ENCODE measurements at places on chromosomes 3 and 15.

- no peak for DNase-seq
Measured at GRCh38 chr15:67003586-67003985, 61.8 kb upstream of the SMAD3 start.

DNA sequence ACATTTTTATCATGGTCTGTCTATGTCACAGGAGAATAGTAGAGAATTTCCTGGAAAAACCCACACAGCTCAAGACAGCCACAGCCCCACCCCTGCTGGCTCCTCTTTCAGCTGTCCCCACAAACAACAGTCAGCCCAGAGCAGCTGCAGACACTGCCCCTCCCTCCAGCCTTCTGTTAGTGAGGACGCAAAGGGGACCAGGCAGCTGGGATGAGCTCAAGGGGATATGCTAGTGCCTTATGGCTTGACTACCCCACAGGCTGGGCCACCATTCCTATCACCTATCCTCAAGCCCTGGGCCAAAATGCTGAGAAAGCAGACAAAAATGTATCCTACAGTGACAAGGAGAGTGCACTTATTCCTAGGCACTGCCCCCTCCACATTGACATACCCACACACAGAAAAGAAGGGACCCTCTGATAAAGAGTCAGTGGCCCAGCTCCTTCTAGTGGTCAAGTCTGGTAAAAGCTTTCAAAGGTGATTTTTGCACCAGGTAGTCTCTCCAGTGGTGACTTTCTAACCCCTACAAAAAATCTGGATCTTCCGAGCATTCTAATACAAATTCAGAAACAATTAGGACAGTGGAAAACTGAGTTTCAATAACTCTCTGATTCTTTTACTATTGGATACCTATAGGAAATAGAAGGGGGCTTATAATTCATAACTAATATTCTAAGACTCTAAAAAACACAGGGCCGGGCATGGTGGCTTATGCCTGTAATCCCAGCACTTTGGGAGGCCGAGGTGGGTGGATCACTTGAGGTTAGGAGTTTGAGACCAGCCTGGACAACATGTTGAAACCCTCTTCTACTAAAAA, 3.0 kb upstream of the MAP1A start:
- no peak for DNase-seq

GRCh38 chr3:160661660-160662059, 15.3 kb upstream of the ARL14 start:
- no peak for DNase-seq

DNA sequence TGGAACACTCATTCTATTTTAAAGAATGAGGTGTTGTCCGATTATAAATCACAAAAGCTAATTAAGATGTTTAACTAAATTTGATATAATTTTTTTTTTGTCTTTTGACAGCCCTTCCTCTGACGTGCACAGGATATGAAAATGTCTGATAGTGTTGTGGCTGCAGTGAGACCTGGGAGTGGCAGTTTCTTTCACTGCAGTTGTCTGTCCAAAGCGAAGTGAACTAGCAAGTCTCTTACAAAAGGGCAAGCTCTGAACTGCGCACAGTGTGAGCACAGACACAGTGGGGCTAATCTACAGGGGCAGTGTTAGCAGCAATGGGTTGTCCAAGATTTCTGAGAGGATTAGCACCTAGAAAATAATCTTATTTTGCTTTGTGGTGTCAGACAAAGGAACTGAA, 29.1 kb upstream of the MYRIP start:
- DNase-seq = no peak

DNA sequence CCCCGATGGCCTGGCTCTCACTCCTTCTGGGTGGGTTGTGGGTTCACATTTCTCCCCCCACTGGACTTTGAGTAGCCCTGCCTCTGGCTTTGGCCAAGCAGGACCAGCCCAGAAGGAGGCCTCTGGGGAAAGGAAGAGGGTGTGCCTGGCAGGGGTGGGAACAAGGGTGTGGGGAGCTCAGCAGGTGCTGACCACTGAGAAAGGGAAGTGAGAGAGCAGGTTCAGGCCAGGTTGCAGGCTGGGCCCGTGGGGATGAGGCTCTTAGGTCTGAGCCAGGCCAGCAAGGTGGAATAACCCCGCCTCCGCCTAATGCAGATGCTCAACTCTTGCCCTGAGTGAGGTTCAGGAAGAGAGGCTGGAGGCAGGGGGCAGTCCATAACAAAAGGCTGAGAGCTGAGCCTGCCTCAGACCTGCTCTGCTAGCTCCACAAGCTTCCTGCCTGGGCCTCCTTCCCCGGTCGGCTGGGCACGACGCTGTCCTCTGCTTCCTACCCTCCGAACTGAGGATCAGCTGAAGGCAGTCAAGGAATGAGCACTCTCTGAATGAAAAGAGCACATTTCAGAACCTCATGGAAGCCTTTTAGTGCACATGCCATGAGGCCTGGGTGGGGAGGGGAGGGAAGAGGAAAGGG, 82.7 kb downstream of the TLE3 start:
- no peak for DNase-seq

DNA sequence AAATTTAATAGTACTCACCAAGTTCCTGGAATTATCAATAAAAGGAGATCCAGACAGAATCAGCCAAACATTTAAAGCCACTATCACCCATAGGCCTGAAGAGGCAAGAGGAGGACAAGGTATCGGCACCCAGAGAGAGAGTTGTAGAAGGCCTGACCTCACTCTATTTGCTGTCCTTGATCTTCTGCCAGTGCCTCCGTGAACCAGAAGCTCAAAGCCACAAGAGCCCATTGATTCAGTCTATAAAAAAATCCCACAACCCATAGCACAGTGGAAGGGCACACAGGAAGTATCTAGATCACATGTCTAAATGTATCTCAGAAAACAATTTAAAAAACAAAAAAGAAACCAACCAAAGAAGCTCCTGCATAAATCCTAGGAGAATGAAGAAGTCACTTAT, 68.6 kb upstream of the FAM174B start:
- no peak for DNase-seq

GRCh38 chr3:52532838-52533622, 627 bp downstream of the NT5DC2 start:
- no peak for DNase-seq

- no peak for DNase-seq
Measured at GRCh38 chr15:26971271-26972018, 464 bp downstream of the GABRG3 start.

- DNase-seq = no peak
Measured at GRCh38 chr3:136237103-136237502, 13.0 kb upstream of the PCCB start.

DNA sequence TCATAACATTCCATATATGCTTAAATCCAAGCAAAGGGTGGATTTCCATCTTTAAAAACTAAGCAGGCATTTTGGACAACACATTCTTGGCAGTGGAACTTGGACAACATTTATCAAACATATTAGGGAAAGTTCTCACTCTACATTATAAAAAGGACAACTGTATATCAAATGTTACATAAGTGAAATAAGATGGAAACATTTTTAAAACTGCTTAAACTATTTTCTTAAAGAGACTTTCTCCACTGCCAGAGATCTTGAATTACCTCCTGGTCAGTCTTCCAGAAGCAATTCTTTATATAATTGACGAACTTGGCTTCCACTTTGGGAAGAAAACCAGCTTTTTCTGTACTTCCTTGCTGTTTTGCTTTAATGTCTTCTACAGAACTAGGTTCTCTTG, 109.3 kb downstream of the NEO1 start:
- no peak for DNase-seq

DNA sequence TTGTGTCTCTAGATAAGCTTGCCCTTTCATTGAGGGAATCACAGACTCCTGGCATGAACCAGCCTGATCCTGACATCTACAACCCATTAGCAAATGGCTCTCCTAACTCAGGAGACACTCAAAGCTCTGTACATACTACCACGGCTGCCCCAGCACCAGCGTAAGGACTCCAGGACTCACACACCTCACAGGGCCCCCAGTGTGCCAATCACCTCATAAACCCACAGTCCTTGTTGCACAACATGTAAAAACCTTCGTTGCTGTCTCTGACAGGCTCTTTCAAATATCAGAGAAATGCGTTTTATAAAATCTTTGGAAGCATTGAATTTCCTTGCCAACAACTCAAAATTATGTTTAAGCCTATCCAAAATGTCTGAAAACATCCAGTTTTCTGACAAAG, 7.3 kb downstream of the FYCO1 start:
- no peak for DNase-seq

DNA sequence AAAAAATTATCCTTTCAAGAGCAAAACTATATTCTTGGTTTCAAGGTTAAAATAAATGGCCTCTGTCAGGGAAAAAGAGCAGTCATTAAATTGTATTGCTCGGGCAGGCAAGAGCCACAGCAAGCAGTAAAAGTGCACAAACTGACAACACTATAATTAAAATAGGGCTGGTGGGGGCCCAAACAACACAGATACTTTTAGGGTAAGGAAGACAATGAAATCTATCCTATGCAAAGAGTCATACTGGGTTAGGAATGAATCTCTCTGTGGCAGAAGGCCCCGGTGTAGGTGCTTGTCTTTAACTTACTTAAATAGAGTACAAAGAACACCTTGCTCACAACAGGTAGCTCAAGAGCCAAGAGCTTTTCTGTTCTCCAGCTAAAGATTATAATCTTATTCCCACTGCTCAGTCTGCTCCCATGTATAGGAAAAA, 94.7 kb downstream of the DLG1 start:
- DNase-seq = no peak

DNA sequence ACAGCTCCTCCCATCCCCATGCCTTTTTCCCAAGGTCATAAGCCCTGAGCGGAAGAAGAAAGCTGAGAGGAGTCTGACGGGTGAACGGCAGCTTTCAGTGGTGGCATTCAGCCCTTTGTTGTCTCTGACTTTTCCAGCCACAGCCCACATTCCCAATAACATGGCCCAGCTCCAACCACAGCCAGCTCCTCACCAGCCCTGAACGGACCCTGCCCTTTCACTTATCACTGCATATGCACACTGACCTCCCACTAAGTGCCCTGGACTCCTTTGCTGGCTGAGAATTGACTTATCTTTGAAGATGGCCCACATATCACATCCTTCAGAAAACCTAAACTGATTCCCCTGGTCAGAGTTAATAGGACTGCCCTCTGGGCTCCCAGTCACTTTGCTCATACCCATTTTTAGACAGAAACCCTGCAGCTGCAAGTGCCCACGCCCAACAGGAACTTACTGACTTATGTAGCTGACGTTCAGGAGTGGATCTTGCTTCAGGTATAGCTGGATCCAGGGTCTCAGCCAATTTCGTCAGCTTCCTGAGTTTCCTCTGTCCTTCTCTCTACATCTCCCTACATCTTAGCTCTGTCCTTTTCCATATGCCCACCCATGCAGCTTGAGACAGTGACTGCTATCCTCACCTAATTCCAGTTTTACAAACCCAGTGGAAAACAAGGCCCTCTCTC, 348.5 kb upstream of the PROK2 start:
- no peak for DNase-seq

DNA sequence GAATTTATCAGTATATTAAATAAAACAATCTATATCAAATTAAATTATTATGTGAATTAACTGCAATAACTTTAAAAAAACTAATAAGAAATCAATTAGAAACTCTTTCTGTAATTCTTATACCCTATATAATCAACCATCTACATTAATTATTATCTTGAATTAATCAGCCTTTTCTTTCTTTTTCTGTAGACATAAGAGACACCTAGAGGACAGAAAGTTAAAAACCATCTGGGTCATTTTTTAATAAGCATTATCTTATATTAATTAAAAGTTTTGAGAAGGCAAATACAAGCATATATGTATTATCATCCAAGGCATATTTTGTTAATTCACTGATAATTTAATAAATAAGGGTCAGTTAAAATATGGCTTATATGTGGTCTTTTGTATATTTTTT, 24.2 kb upstream of the SLC25A26 start:
- no peak for DNase-seq

- DNase-seq = no peak
Measured at GRCh38 chr3:149815728-149816127, 2.7 kb downstream of the RNF13 start.

DNA sequence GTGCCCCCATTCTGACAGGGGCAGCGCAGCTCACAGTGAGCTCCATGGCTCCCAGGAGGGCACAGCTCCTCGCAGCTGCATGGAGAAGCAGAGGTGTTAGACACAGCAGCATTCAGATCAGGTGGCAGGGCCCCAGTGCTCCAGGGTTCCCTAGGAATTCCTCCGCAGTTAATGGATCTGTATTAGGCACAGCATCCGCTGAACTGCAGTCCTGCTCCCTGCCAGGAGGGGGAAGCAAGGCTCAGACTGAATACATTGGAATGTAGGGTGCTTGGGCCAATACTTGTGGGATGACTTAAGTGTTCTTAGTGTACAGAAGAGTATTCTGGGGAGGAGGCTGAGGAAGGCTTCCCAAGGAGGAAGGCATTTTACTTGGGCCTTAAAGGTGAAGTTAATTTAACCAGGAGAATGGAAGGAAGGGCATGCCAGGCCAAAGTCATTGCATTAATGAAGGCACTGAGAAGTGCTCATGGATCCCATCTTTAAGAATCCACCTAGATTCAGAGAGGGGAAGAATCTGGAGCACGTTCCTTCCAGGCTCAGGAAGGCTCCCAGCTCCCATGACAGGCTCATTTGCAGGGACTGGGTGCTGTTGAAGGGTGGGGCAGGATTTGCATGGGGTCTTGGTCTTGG, 111.6 kb downstream of the RAB11A start:
- DNase-seq = no peak

GRCh38 chr3:118760585-118761290, 273.9 kb downstream of the IGSF11 start:
- DNase-seq = no peak

DNA sequence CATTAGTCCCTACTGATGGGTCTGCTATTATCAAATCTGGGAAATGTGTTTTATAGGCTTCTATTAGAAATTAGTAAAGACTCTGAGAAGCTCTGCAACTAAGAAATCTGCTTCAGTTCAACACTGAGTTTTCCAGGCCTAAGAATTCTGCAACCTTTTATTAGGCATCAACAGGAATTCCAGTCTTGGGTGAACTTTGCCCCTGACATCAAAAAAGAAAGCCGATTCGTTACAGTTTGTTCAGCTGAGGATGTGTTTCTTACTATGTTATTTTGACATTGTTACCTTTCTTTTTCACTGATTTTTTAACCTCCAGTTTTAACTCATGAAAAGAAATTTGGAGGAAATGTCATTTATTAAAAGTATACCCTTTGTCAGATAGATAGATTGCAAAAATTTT, 131.5 kb upstream of the KCNH8 start:
- DNase-seq = no peak

- DNase-seq = no peak
Measured at GRCh38 chr15:77413699-77414349, 6.1 kb downstream of the PEAK1 start.

DNA sequence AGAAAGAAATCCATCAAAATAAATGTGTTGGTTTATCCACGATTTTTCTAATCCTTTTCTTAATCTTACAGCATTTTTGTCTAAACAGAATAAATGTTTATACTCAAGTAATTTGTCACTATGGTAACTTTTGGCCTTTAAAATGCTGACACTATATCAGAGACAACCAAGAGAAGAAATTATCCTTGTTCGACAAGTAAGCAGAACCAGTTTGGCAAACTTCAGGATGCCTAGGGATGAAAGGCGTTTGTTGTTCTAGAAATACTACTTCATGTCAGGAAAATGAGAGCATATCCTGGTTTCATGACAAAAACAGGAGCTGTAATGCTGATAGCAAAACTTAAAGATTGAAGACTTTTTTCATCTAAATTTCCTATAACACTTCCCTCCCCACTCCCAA, 308.0 kb upstream of the ATP11B start:
- no peak for DNase-seq

GRCh38 chr15:31869686-31870307, 160.5 kb upstream of the CHRNA7 start:
- no peak for DNase-seq
